ENCODE measurements at places on chromosomes 5 and 9.
A peak's percentile ranks its signal among the peaks of the same experiment; 100 is the strongest.

DNA sequence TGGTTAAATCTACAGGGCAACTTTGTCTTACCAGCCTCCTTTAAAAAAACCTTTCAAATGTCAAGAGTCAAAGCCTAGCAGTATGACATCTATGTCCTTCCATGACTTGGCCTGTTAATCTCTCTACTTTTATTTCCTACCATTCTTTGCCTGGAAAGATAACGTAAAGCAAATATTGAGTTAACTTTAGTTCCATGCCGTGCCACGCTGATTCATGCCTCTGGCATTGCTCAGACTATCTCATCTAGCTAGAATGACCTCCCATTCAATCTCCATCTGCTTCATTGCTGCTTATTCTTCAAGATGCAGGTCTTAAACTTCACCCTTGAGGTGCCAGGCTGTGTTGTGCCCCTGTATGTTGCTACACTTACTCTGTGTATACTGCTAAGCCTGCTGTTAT, 729.8 kb downstream of the EFNA5 start:
- peak; percentile 33 for DNase-seq

- no peak for DNase-seq
These were observed 67.5 kb downstream of the F2RL2 start for GRCh38 chr5:76555717-76556116.

- DNase-seq, result no peak
These were observed 66.9 kb upstream of the FNIP1 start for GRCh38 chr5:131863700-131864099.

GRCh38 chr9:114681594-114682332, at the start of gene TEX48:
TEX48 (minus strand) TSS chr9:114682192; CDS start chr9:114671723, 10,469 bp downstream.
- peak; percentile 93 for DNase-seq

- DNase-seq, result peak; percentile 6
These were observed 36.5 kb upstream of the SH3PXD2B start for GRCh38 chr5:172490514-172491461.

DNA sequence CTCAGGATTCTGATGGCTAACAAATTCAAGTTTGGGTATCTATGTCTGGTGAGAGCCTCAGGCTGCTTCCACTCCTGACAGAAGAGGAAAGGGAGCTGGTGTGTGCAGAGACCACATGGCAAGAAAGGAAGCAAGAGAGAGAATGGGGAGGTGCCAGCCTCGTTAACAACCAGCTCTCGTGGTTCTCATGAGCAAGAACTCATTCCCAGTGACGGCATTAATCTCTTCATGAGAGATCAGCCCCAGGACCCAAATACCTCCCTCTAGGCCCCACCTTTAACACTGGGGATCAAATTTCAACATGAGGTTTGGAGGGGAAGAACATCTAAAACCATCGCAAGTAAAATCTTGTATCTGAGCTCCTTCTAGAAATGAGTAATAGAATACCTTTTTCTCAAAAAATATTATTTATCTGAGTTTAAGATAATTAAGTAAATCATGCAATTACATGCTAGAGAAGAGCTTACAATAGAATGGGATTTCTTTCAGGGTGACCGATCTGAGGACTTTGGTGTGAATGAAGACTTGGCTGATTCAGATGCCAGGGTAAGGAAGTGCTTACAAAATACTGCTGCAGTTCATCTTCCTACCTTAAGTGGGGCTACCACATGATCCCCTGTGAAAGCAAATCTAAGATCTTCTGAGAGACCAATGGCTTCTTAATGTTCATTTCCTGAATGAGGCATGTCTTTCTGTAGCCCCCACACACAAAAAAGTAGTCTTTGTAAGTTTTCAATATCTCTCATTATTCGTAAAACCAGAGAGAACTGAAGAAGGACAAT, 11.5 kb downstream of the ANXA1 start:
- peak; percentile 59 for DNase-seq

- DNase-seq, result no peak
These were observed 90.2 kb upstream of the FAM174A start for GRCh38 chr5:100444961-100445360.

DNA sequence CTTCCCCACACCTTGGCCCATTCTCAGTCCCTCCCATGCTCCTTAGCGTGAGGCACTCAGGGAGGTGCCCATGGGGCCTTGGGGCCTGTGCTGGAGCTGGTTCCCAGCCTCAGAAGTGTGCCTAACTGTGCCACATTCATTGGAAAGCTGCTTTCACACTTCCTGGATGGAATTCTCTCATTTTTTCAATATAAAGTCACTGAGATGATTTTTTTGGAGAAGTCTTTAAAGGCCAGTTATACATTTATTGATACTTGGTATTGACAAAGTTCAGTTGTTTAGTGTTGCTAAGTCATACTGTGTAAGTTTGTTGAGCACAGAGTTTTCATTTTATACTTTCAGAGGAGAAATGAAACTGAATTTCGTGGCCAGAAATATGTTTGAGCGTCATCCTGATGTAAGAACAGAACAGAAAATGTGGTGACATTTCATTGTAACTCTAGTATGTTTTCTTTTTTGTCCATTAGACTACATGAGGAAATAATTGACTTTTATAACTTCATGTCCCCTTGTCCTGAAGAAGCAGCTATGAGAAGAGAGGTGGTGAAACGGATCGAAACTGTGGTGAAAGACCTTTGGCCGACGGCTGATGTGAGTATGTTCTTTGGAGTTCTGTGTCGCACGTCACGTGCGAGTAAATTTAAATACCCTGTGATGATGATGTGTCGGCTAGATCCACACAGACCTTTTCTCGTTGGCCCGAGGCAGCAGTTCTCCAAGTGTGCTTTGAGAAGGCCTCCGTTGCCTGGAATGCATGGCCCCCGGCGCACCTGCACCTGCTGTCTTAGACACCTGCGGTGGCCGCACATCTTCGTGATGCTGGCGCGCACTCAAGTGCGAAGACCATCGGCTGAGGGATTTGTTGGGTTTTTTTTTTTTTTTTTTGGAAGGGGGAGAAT, 24.1 kb downstream of the TENT4A start:
- no peak for DNase-seq

- no peak for DNase-seq
These were observed 14.5 kb upstream of the SRP19 start for GRCh38 chr5:112846556-112846955.

GRCh38 chr9:96089452-96090085, 212.4 kb downstream of the HSD17B3 start:
- no peak for DNase-seq

DNA sequence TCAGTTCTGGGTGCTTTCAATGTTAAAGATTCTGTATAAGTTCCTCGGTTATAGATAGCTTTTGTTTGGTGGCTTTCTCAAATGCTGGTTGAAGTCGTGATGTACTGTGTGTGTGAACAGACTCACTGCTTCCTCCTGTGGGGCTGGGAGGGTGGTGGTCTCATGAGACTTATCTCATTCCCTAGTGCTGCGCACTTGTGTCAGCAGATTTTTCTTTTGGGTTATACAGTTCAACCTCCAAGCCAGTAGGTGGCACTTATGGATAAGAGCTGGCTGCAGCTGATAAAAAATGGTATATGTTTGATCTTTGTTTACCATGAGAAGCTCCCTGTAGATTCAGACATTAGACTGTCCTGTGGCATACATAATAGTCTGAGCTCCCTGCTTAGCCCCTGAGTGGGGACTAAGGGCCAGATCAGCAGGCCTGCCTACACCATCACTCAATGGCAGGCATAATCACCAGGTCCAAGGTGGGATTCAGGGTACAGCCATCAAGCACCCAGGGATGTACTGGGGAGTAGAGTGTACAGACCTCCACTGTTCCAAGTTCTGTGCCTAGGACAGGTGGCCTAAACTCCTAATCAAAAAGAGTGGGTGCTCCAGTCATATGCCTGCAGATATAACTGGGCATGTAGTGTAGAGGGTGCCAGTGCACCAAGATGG, 174.2 kb downstream of the OXCT1 start:
- no peak for DNase-seq

DNA sequence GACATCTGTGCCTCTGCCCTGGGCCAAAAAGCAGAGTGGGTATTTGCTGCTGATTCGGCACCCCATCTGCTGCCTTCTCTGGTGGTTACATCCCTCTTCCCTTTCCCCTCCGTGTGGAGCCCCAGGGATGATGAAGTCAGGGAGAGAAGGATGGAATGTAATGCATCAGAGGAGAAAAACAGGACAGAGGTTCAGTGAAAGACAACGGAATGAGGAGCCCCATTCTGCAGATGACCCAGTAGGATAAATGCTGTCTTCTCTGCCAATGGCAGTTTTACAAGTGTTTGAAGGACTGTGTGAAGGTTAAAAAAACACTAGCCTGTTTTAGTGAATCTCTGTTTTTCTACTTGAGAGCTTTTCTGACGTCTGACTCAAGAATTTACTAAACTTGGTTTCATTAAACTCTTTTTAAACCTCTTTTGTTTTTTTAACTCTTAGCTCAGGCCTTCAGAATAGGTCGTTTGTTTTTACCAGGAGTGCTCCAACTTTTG, 86.3 kb downstream of the NLN start:
- no peak for DNase-seq

GRCh38 chr5:74665273-74665672, 19.8 kb upstream of the HEXB start:
- DNase-seq, result no peak

DNA sequence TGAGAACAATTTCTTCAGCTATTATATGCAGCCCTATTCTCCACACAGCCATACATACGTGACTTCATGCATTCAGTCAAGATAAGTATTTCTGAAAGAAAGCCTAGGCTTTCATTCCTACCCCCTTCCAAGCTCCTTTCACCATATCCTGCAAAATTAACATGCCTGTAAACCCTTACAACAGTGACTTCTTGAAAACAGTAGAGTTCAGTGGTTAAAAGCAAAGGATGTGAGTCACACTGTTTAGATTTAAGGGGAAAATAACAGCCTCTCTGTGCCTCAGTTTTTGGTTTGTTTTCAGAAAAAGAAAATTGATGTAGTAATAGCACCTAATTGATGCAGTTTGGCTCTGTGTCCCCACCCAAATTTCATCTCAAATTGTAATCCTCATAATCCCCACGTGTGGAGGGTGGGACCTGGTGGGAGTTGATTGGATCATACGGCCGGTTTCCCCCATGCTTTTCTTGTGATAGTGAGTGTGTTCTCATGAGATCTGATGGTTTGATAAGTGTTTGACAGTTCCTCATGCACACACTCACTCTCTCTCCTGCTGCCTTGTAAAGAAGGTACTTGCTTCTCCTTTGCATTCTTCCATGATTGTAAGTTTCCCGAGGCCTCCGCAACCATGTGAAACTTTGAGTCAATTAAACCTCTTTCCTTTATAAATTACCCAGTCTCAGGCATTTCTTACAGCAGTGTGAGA, 264.8 kb downstream of the CETN3 start:
- DNase-seq, result no peak

- no peak for DNase-seq
These were observed 122.3 kb downstream of the SPATA31D1 start for GRCh38 chr9:82110881-82111280.

- DNase-seq, result no peak
These were observed 2.2 kb upstream of the NPR3 start for GRCh38 chr5:32708949-32709348.

- DNase-seq, result peak; percentile 89
These were observed 21.9 kb upstream of the VDAC1 start for GRCh38 chr5:134026521-134027287.

DNA sequence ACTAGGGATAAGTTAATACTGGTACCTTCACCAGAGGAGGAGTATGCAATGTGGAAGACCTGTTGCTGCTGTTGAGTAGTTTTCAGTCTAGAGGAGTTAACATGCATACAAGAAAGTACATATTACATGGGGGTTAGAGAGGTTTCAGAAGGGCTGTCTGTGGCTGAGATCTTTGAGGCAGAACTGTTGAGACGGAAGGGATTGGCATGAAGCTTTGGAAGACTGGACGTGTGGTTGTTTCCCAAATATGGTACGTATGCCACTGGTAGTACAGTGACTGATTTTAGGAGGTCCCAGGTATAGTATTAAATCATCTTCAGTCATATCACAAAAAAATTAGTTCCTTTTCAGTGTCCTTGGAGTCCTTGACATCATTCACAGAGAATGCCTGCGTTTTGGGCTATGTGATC, 17.6 kb downstream of the TNFAIP8 start:
- no peak for DNase-seq

DNA sequence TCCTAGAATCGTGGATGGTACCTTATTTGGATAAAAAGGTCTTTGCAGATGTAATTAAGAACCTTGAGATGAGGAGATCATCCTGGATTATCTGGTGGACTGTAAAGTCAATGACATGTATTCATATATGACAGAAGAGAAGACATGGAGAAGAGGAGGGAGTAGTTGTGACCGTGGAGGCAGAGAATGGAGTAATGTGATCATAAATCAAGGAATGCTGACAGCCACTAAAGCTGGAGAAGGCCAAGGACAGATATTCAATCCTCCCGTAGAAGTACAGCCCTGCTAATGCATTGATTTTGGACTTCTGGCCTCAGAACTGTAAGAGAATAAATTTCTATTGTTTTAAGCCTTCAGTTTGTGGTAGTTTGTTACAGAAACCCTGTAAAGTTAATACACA, 18.7 kb upstream of the TMEM161B start:
- DNase-seq, result no peak

- DNase-seq, result no peak
These were observed 120.1 kb downstream of the WNK2 start for GRCh38 chr9:93303806-93304573.

- DNase-seq, result no peak
These were observed 38.2 kb upstream of the SEMA4D start for GRCh38 chr9:89536145-89536574.

DNA sequence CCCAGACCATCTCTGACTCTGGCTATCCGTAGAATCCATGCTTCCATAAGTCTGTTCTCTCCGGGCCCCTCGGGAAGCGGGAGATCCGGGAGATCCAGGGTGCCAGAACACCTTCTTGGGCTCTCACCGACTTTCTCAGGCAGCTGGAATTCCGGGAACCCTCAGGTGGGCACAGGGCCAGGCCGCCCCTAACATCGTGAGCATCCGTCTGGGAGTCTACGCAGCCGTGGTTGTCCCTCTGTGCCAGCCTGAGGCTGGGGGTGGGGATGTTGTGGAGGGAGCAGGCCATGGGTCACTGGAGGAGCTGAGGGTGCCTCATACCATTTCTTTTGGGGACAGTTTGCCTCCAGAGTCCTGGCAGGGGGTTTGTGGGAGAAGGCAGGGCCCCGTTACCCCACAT, 92.3 kb upstream of the COL5A1 start:
- no peak for DNase-seq

GRCh38 chr9:135906291-135907005, 898 bp downstream of the CAMSAP1 start:
- DNase-seq, result peak; percentile 57

- no peak for DNase-seq
These were observed 82.2 kb downstream of the PRELID2 start for GRCh38 chr5:145752947-145753346.

DNA sequence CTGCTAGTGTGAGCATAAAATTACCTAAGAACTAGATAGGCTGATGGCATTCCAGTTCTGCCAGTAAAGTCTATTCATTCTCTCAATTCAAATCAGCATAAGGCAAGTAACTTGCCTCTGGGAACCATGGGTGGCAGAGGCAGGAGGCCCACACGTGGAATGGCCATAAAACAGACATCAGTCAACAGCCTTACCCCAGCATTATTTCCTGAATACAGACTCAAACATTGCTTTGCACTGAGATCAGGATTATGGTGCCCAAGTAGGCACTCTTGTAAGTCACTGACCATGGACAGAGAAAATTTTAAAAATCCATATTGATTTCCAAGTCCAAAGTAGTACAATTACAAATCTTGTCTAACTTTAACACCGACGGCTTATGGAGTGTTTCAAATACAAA, 157.7 kb downstream of the NR2F1-AS1 start:
- DNase-seq, result no peak

- DNase-seq, result no peak
These were observed 207.9 kb downstream of the CNTLN start for GRCh38 chr9:17342696-17343095.

- DNase-seq, result no peak
These were observed 128.0 kb upstream of the IL12B start for GRCh38 chr5:159458217-159458711.
